ENCODE measurements at places on chromosomes 11 and 22.

GRCh38 chr11:119094816-119095065, 6.9 kb downstream of the DPAGT1 start:
- peak; percentile 83 for DNase-seq

DNA sequence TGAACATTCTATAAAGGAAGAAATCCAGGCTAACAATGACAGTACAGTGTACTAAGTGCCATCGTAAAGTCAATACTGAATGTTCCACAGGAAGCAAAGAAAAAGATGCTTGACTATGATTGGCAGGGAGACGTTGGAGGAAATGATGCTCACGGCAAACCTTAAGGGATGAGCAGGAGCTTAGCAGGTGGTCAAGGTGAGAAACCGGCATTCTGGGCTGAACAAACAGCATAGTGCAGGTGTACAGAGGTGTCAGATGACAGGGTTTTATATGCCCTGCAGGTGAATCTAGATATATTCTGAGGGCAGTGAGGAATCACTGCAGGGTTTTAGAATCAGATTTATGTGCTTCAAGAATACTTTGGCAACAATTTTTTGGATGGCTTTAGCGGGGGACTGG, 85.3 kb upstream of the HEPHL1 start:
- no peak for DNase-seq

DNA sequence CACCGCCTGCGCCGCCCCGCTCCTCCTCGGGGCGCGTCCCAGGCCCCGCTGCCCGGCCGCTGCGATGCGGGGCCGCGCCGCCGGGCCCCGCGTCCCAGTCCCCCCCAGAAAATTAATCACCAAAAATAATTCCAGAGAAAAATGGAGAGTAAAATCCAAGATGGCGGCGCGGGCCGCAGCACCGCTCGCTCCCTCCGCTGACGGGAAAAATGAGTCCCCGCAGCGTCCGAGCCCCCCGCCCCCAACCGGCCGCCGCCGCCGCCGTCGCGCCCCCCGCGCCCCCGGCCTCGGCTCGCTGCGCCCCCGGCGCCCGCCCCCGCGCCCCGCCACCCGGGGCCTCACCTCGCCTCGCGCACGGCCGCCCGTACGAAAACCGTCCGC, at the start of gene KMT5B:
Gene KMT5B (minus strand): TSS at position 162 of the 381 bp plus-strand sequence. CDS start 23,220 bp downstream, outside the sequence.
- DNase-seq, result no peak

DNA sequence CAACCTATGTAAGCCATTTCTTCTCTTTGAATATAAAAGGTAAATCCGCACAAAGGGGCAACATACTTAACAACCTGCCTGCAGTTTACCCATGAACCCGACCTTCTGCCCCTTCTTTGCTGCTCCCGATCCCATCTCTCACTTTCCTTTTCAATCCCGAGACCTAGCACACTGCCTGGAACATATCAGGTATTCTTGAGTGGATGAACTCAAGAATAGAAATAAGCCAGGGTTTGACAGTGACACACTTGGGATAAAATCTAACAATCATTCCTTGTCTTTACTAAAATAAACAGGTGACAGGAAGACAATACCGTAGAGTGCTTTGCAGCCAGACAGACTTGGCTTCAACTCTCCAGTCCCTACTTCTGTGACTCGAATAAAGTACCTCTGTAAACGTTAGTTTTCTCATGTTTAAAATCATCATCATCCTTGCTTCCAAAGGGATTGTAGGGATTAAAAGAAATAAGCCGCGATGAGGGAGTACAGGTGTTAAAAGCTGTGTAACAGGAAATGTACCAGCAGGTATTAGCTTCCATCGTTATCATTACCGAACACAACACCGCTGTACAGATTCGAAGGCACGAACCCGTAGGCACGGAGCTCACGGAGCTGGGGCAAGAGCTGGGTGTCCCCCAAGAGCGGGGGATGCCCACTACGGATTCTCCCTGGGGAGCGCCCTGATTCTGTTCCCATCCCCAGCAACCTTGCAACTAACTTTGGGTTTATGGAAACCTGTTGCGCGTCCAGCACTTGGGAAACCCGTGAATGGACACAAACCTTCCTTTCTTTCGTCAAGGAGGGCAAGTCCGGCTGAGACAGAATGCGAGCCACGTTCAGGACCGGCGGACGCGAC, 720 bp downstream of the UFD1 start:
- DNase-seq, result no peak

DNA sequence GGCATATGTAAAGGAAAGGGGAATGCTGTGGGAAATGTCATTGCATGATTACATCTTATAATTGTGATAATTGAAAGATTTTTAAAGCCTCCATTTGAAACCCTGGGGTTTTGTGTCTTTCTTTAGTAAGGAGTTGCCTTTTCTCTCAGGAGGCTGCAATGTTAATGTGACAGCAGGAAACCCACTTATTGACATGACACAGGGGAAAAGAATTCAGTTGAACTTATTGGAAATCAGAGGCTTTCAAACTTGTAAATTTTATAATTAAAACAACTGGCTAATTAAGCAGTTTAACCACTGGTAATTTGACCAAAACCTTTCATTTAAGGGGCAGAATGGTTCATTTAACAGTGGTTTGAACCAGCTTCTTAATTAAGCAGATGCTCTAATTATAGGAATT, 31.2 kb downstream of the MRPL48 start:
- no peak for DNase-seq

- DNase-seq, result no peak
These were observed 15.2 kb upstream of the RBM4B start for GRCh38 chr11:66692871-66693331.

- DNase-seq, result no peak
These were observed 7.7 kb downstream of the BIK start for GRCh38 chr22:43118024-43118849.

- no peak for DNase-seq
These were observed 69.0 kb downstream of the UBASH3B start for GRCh38 chr11:122724520-122724919.

DNA sequence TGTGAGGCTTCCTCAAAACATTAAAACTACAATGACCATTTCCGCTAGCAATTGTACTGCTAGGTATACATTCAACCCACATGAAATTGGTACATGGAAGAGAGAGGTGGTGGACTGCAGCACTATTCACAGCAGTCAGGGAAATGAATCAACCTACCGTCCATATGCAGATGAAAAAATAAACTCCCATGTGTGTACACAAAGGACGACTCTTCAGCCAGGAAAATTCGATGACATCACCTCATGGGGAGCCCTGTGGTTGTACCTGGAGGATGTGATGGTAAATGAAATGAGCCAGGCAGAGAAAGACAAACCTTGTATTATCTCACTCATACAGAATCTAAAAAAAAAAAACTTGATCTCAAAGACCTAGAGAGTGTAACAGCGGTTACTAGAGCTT, 23.3 kb downstream of the RFPL3 start:
- DNase-seq, result peak; percentile 60

- peak; percentile 30 for DNase-seq
These were observed 539 bp downstream of the EIF4ENIF1 start for GRCh38 chr22:31488988-31489617.
